ENCODE measurements at places on chromosomes 11 and 22.

- DNase-seq, result no peak
These were observed 16.9 kb upstream of the ALG8 start for GRCh38 chr11:78156127-78156844.

DNA sequence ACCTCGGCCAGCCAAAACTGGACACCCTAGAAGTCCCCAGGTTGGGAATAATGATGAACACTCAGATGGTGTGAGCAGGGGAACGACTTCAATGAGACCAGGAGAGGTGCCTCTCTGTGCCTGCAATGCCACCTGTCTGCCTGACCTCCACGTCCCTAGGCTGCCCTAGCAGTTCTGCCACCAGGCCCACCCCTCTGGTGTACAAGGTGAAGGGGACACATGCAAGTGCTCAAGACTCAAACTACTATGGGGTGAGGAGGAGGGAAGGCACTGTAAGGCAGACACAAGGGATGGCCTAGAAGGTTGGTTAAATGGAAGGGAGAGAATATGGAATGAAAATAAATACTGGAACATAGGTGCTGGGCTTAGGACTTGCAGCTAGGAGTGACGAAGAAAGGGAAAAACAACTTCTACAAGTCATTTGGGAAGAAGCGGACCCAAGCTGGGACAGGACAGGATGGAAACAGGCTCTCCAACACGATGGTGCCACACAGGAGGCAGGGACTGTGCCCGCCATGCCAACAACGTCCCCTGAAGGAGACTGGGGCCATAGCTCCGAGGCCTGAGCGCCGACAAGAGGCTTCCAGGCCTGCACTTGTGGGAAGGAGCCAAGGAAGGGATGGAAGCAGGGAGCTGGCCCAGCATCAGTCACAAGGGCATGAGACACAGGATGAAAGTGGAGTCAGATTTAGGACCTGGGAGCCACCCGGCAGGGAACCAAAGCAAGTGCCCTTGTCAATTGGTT, 18.5 kb downstream of the SERPIND1 start:
- no peak for DNase-seq

GRCh38 chr11:44258190-44258489, 51.8 kb downstream of the ALX4 start:
- no peak for DNase-seq

DNA sequence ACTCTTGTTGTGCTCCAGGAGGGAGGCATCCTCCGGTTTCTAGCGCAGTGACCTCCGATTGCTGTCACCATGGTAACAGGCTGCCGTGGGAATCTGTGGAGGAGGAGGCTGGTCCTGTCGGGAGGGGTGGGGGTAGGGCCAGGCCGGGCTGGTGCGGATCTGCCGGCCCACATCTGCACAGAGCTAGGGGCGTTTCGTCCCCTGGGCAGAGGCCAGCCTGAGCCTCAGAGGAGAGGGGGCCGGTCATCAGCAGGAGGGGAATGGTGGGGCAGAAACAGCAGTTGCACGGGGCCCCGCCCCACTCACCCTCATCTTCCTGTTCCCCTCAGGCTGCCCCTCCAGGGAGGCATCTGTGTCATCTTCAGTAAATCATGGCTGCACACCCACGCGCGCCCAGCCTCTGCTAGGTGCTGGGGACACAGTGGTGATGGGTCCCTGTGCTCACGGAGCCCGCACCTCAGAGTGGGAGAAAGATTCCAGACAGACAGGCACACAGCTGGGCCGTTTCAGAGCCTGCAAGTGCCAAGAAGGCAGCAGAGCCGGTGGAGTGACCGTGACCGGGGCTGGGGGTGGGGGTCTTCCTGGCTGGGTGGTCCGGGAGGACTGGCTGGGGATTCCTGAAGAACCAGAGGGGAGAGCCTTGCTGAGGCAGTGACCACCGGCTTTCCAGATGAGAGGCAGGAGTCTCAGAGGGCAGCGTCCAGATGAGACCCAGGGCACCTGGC, 120.5 kb downstream of the CACNA1I start:
- no peak for DNase-seq

GRCh38 chr11:5380740-5381342, 2.8 kb upstream of the OR51M1 start:
- peak; percentile 71 for DNase-seq

- no peak for DNase-seq
These were observed 1.3 kb downstream of the PARVG start for GRCh38 chr22:44181912-44182587.

DNA sequence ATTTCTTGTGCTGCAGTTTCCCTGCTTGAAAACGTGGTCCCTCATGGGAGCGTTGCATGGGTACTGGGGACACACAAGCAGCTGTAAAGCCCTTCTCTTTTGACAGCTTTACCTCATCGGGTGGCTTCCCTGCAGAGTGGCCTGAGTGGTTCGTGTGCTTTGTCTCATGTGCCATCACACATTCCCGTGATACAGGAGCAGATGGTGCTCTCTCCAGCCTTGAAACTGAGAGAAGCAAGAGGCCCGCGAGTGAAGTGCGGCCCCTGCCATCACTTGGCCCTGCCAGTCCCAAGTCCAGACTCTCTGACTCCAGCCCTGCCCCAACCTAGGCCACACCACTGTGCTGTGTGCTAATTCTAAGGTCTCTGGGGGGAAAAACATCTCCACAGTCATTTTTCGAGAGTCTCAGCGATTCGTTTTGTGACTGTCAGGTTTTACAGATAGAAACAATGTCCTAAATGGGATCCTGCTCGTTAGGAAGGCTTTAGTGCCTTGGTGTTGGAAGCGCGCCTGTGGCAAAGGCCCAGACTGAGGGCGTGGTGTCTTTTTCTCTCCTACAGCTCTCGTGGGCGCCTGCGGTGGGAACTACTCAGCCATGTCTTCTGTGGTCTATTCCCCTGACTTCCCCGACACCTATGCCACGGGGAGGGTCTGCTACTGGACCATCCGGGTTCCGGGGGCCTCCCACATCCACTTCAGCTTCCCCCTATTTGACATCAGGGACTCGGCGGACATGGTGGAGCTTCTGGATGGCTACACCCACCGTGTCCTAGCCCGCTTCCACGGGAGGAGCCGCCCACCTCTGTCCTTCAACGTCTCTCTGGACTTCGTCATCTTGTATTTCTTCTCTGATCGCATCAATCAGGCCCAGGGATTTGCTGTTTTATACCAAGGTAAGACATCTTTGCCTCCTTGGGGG, 64.2 kb downstream of the KREMEN1 start:
- DNase-seq, result no peak

DNA sequence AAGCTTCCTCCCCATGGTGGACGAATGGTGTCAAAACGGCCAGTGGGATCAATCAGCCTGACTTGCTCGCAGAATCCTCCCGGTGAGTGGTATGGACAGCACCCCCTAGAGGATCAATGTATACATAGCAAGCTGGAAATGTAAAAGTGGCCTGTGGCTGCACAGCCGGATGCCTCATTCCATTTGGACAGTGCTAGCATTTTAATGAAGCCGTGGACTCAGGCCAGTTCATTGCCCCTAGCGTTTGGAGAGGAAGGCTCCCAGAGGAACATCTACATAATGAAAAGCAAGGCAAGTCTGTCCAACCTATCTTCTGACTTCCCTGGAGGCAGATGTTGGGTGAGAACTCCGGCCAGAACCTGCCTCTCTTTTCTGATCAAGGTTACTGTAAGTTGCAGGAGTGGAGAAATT, 942.3 kb downstream of the NTM start:
- peak; percentile 24 for DNase-seq

- DNase-seq, result no peak
These were observed 7.8 kb downstream of the DCDC1 start for GRCh38 chr11:31361743-31362142.

DNA sequence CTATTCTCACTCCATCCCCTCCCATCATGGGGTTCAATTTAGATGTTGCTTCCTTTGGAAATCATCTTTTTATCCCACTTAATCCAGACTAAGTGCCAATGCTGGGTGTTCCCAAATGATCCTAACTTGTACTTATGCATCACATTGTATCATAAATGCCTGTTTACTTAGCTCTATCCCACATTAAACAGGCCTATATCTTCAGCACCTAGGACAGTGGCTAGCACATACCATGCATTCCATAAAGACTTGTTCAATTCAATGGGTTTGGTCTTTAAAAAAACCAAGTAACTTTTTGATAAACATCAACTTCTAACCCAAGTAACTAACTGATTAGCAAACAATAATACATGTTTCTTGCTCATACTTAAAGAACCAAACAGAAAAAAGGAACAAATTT, 40.6 kb downstream of the RSF1 start:
- no peak for DNase-seq

DNA sequence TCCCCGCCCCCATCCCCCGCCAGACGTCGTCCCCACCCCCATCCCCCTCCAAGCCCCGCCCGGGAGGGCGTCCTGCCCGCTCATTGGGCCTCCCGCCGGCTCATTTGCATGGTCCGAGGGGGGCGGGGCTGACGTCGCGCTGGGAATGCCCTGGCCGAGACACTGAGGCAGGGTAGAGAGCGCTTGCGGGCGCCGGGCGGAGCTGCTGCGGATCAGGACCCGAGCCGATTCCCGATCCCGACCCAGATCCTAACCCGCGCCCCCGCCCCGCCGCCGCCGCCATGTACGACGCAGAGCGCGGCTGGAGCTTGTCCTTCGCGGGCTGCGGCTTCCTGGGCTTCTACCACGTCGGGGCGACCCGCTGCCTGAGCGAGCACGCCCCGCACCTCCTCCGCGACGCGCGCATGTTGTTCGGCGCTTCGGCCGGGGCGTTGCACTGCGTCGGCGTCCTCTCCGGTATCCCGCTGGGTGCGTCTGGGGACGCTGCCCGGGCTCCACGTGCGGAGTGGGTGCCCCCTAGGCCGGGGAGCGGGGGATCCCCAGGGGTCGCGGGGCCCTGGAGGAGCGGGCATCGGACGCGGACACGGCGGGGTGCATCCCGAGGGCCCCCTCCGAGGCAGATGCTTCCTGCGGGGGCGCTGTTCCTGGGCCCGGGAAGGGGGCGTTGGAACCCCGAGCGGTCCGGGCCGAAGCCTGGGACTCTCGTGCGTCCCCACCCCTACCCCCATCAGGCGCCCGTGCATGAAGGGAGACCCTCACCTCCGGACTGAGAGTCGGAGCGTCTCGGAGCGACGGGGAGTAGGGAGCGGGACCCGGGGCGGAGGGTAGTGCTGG, at the start of gene PNPLA3:
PNPLA3 (plus strand) TSS at position 175 of the 834 bp plus-strand sequence; CDS start at position 282, 107 bp downstream.
- DNase-seq, result peak; percentile 96

GRCh38 chr11:36027731-36028130, 83.9 kb downstream of the LDLRAD3 start:
- DNase-seq, result no peak

GRCh38 chr11:43577566-43578264, 102.8 kb upstream of the HSD17B12 start:
- no peak for DNase-seq

DNA sequence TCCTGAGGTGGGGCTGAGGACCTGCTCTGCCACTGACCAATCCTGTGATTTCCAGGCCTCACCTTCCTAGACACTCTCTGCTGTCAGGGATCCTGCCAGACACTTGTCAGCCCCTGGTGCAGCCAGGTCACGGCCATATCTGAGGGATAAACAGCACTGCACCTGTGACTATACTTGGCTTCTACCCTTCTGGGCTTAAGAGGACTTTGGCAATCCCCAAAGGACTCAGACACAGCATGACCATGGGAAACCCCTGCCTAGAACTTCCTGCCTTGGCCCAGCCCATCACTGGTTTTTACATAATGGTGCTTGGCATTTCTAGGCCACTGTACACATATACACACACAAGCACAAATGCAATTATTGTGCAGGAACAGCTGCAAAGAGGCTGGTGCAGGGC, 11.6 kb upstream of the OLFML1 start:
- DNase-seq, result no peak

- DNase-seq, result no peak
These were observed 7.1 kb downstream of the PHLDB1 start for GRCh38 chr11:118614511-118614910.

- no peak for DNase-seq
These were observed 44.2 kb downstream of the MRE11 start for GRCh38 chr11:94449437-94449836.

GRCh38 chr11:18332891-18333290, 10.5 kb downstream of the GTF2H1 start:
- no peak for DNase-seq

DNA sequence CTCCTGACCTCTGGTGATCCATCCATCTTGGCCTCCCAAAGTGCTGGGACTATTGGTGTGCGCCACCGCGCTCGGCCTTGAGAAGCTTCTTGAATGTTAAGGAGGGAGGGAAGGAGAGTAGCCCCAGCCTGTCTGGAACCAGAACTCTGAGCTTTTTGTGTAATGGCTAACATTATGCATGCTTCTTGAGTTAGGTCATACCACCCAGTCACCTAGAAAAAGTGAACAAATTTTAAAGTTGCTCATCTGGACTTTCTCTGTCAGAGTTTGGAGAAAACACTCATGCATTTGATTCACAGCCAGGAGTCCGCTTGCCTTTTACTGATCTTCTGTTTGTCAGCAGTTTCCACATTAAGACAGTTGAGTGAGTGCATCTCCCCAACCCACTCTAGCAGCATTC, 82.1 kb downstream of the PPP6R3 start:
- DNase-seq, result no peak

DNA sequence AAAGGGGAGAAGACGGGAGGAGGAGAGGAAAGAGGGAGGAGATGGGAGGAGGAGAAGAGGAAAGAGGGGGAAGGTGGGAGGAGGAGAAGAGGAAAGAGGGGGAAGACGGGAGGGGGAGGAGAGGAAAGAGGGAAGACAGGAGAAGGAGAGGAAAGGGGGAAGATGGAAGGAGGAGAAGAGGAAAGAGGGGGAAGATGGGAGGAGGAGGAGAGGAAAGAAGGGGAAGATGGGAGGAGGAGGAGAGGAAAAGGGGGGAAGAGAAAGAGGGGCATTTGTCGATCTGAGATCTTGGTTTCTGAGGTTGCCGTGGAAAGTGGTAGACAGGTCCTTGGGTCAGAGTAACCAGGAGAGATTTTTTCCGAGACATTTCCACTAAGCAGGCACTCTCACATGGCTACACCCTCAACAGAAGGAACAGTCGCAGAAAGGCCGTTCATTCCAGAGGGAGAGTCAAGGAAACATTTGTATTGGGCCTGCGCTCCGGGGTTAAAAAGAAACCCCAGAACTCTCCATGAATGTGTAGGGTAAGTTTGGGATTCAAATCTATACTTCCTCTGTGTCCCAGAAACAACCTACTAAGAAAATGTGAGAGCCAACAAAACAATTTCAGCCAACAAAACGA, 39.8 kb upstream of the CARS1 start:
- DNase-seq, result no peak

DNA sequence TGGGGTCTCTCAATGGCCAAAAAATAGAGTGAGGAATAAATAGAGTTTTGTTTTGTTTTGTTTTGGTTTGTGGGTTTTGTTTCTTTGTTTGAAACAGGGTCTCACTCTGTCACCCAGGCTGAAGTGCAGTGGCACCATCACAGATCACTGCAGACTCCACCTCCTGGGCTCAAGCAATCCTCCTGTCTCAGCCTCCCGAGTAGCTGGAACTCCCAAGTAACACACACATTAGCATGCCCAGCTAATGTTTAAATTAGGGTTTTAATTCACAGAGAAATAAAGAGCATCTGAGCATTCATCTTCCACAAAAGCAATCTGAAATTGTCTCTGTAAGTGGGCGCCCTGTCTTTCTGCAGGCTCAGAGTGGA, 9.2 kb upstream of the IFITM3 start:
- no peak for DNase-seq

- DNase-seq, result no peak
These were observed 119.6 kb upstream of the IGLL5 start for GRCh38 chr22:22767876-22768602.

Data from endothelial cell (in vitro differentiated cells).